ENCODE measurements at places on chromosomes 6 and 20. TPM values are rescaled to one million over a fixed set of nuclear protein-coding genes. Genes with fewer than 3 reads are reported as not detected.

The BHLHE23 gene
- total RNA-seq: not detected

The ACAT2 gene
- 24.0 TPM for total RNA-seq

The ARG1 gene
- total RNA-seq: 0.68 TPM

The PDE7B gene
- 6.7 TPM for total RNA-seq

The SLC26A8 gene
- total RNA-seq: not detected

The SYNDIG1 gene
- 0.46 TPM for total RNA-seq

The FKBP1C gene
- total RNA-seq: not detected

The HSPA1A gene
- total RNA-seq: 102 TPM

The TOMM6 gene
- 248 TPM for total RNA-seq

The WFDC12 gene
- not detected for total RNA-seq
